HTR-8/SVneo (cell line): ENCODE measurements at places on chromosomes 3 and 15.

GRCh38 chr3:194395778-194396538, 3.1 kb downstream of the GP5 start:
- no peak for DNase-seq

DNA sequence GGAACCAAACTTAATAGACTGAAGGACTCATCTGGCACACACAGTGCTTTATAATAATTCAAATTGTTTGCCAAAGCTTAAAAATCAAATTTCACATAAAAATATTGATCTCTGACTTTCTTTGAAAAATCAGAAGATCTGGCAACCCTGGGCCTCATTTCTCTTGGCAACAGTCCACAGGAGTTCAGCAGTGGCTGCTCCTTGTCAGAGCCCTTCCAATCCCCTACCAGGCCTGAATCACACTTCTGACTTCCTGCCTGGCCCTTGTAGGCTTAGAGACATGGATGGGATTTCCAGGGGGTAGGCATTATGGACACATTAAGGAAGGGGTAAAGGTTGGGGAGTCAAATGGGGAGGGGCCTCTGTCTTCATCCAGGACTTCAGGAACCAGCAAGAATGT, 55.5 kb downstream of the PLS1 start:
- no peak for DNase-seq

GRCh38 chr15:68559345-68560310, 19.2 kb upstream of the CORO2B start:
- peak; percentile 86 for DNase-seq

GRCh38 chr3:32442766-32443165, 51.1 kb downstream of the CMTM7 start:
- DNase-seq: no peak

DNA sequence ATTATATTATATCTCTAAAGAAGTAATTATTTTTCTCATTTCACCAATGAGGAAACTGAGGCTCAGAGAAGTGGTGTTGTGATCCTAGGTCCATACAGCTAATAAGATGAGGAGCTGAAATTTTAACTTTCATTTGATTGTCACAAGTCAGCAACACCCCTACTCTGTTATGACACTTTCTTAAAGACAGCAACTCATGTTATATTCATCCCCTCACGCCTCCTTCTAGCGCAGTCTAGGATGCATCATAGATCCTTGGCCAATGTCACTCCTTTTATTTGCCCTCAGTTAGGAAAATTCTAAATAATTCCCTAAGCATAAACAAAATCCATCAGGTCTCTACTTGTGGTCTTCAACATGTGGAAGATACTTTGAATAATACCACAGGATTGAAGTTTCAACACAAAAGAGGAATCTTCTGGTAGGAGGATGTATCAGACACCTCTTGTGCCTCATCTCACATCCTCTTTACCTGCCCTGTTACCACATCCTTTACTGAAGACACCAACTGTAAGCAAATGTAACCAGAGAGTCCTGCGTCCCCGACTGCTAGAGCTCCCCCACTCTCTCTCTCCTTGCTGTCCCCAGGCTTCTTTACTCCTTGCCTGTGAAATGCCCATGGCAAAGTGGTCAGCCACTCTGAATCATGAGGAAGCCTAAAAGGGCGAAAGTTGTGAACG, 53.7 kb downstream of the TRIM42 start:
- DNase-seq: no peak

- DNase-seq: no peak
Measured at GRCh38 chr3:65408531-65409175, 630.1 kb downstream of the MAGI1 start.

GRCh38 chr15:93030430-93031102, 58.4 kb downstream of the RGMA start:
- DNase-seq: peak; percentile 79

- no peak for DNase-seq
Measured at GRCh38 chr15:94026458-94027304, 204.7 kb upstream of the MCTP2 start.

DNA sequence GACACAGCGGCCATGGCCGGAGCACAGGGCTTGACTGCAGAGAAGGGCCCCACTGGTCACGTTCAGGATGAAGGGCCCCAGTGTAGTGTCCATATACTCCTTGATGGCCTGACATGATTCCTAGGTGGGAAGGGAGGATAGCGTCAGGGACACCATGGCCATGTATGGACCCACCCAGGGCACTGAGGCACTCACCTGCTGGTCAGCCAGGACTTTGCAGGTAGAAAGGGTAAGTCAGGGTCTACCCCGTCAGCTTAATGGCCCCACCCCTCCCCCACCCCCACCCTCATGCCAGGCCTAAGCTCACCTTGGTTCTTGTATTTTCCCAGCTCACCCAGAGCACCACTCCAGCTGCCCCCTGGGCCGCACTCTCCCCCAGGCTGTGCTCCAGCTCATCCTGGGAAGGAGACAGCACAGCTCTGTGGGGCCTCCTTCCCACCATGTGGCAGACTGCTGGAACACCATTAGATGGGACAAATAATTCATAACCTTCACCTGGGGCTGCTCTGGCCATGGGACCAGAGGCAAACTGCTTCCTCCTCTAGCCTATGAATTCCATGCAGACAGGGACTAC, 1.6 kb upstream of the HYAL3 start:
- no peak for DNase-seq

- no peak for DNase-seq
Measured at GRCh38 chr3:115974940-115975339, 351.6 kb downstream of the GAP43 start.

- DNase-seq: no peak
Measured at GRCh38 chr3:61532739-61533500, 28.5 kb upstream of the PTPRG start.

DNA sequence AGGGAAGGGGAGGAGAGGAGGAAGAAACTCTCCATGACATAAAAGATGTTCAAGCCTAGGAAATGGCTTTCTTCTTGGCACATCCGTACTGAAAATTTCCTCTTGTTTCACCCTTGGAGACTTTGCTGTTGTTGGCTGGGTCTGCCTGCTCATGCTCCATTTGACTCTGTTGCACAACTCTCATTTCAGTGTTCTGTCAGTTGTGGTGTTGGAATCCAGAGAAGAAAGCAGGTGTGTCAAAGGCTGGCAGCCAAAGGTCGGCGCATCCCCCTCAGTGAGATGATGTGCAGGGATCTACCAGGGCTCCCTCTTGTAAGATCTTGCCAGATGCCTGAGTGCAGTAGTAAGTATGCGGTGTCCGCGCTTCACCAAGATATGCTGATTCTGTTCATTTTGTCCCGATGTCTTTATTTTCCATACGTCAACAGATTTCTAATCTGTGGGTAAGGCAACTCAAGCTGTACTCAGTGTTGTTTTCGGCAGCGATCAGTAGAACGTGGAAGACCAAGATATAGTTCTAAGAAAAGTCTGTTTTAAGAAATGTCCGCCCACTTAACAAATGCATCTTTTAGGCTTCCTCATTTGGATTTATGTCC, 265.2 kb upstream of the GOLGA6L4 start:
- no peak for DNase-seq

- DNase-seq: peak; percentile 30
Measured at GRCh38 chr15:38941399-38941953, 376.9 kb upstream of the RASGRP1 start.

- no peak for DNase-seq
Measured at GRCh38 chr3:65448120-65448519, 590.6 kb downstream of the MAGI1 start.

- no peak for DNase-seq
Measured at GRCh38 chr3:76715426-76715825, 324.5 kb upstream of the ROBO2 start.

DNA sequence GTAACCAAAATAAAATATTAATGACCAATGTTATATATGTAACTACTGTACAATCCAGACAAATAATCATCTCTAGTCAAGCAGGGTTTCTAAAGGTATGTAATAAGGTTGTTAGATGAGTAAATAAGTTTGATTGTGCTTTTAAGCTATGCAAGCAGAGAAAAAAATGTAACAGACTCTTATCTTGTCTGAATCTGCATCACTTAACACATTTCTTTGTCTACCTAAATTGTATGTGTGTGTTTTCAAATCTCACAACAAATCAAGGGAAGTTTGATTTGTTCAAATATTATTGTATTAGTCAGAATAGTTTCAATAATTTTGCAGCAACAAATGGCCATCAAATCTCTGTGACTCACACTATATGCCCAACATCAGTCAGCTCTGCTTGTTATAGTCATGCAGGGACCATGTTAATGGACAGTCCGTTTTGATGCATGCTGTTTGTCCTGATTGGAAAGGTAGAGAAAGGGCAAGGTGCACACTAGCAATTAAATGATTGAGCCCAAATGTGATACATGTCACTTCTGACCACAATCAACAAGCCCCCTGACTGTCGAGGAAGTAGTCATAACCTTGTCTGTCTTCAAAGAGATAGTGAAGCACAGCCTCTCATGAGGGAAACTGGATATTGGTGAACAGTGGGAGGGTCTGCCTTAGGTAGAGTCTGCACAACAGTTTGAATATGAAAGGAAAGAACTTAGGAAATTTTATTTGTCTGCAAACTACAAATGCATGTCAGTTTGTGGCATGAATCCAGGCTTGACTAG, 349.4 kb upstream of the SATB1 start:
- no peak for DNase-seq

DNA sequence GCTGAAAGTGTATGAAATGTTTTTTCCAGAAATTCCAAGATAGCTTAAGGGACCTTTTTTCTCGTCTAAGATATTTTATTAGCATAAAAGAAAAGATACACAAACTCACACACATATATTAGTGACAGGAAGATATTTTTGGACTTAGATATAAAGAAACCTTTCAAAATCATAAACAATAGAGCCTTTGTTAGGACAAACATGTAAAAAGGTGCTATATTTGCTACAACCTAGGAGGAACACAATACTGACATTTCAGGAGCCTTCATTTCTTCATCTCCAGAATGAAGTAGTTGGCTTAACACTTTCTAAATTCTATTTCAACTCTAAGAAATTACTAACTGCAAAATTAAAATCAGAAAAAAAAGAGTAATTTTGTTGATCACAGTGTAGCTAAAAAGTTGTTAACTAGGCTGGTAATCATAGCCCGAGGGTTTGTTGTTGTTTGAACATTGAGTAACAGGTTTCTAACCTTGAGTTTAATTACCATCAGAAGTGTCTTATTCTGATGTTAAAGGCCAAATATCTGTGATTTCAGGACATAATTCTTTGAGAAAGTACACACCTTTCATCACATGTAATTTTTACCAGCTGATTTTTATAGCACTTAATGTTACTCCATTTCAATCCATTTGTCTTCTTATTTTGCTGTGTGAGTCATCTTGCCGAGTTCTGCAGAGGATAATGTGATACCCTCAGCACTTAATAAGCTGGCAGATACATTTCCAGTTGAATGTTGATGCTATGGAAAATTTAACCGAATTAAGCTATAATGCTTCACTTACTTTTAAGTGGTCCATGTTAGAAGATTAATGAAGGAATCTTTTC, 97.3 kb downstream of the MBNL1 start:
- DNase-seq: no peak

- no peak for DNase-seq
Measured at GRCh38 chr15:101692801-101693598, 31.3 kb downstream of the TARS3 start.

GRCh38 chr3:37625690-37626360, 235.9 kb upstream of the CTDSPL start:
- DNase-seq: no peak

DNA sequence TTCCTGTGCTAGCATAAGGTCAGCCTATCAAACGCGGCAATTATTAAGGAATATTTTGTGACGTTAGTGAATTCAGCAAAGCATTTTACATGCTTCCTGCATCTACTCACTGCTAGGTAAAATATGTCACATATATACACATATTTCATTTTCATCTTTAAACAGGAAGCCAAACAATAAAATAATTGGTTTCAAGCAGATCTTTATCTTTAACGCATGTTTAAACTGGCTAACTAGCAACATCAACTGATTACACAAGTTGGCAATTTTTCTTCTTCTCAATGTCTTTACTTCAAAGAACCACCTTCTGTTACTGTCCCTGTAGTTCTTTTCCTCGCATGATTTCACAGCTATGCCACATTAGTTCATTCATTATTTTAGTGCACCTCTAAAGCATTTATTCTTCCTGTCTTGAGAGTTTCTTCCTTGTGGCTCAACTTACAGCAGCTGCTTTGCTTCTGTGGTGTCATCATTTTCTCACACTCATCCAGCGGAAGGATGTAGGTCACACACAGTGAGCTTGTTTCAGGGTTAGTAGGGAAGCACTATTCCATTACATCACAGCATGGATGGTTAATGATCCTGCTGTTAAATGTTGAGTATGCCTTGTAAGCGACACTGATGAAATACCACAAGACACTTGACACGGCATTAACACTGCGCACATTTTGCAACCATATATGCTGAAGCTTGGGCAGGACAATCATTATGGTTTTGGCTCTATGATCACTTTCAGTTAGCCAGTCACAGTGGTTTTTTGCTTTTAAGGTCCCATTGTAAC, 2.3 kb upstream of the BCHE start:
- no peak for DNase-seq

DNA sequence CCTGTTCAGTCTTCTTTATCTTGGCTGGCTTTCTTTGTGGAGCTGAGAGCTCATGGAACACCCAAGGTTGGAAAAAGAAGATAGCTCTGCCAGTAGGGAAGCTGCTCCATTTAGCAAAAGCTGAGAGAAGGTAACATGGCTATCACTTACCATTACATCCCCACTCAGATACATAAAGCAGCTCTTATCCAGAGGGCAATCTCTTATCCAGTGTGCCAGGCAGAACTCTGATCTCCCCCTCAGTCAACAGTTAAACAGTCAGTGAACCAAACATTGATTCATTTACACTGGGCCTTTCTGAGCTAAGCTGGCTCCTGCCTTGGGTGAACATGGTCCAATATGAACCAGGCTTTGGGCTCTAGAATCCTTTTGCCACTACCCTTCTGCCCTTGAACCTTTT, 624.2 kb downstream of the NTRK3 start:
- no peak for DNase-seq

DNA sequence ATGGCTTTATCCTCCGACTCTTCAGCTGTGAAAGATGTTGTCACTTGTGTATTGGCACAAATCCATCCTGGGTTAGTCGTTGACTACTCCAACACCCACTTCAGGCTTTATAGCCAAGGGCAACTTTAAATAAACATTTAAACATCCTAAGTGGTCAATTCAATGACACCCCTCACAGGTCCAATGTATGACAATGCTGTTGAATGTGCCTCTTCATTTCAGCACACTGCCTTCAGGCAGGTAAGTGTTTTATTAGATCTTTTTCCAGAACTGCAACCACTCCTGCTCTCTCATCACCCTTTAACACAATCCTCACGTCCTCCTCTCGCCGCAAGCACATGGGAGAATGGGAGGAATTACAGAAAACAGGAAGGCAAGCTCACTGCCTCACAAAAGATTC, 30.3 kb downstream of the IL12A start:
- DNase-seq: no peak

DNA sequence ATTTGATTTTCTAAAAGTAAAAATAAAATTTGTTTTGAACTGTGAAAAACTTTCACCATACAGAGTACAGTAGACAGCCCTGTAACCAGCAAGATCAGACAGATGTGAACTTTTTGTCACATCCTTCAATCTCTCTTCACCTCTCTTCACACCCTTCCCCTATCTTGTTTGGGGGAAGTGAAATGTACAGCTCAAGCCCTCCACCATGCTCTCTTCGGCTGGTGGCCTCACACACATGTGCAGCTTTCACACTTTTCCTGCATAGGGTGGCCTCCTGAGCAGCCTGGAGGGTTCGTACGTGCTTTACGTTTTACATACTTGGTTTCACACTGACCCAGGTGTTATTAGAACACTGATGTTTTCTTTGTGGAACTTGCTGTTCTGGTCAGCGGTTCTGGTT, 86.4 kb downstream of the DNAJB8 start:
- no peak for DNase-seq

- DNase-seq: no peak
Measured at GRCh38 chr3:12840591-12841148, 695 bp downstream of the RPL32 start.

- DNase-seq: no peak
Measured at GRCh38 chr3:52185311-52185710, 12.6 kb upstream of the ALAS1 start.
